ENCODE measurements at places on chromosomes 7 and 10.

- DNase-seq: no peak
These were observed 3.6 kb downstream of the NXPH1 start for GRCh38 chr7:8436965-8437364.

- DNase-seq: no peak
These were observed 37.0 kb upstream of the ZMIZ1 start for GRCh38 chr10:79031723-79032122.

GRCh38 chr7:130063036-130063435 is 7.3 kb upstream of the KLHDC10 start:
- no peak for DNase-seq

- no peak for DNase-seq
These were observed 161.6 kb upstream of the PRSS1 start for GRCh38 chr7:142587578-142588191.

DNA sequence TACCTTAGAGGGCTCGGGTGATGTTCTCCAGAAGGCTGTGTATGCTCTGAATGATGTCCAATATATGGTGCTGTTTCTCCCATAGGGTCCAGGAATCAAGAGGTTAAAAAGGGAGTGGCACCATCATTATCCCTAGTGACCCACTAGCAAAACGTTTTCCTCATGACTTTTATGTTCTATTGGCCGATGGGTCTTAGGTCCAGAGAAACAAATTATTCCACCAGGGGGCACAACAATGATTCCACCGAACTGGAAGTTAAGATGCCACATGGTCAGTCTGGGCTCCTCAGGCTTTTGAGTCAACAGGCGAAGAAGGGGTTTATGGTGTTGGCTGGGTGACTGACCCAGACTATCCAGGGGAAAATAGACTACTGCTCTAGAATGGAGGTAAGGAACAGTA is 256.1 kb downstream of the COBL start:
- no peak for DNase-seq

All from non-pigmented ciliary epithelial cell (primary cell).